A549 treated with ZK216348 at 1 μM for 4 hours (cell line): ENCODE measurements at places on chromosomes 1 and 21. TPM values are rescaled to one million over a fixed set of nuclear protein-coding genes. Genes with fewer than 3 reads are reported as not detected.

NR5A2 gene
- total RNA-seq: 2.5 to 5.2 TPM (median 4.4 TPM) in 5 replicates

NCMAP gene
- total RNA-seq: 0.06 to 0.18 TPM (median 0.13 TPM) in 4 of 5 replicates, not detected in the other

TTC22 gene
- not detected in 5 replicates for total RNA-seq

LCE1D gene
- total RNA-seq: not detected in 5 replicates

EPHA8 gene
- total RNA-seq: 0.02 to 0.06 TPM (median 0.05 TPM) in 3 of 5 replicates, not detected in the others

MANEAL gene
- 20.8 to 26.9 TPM (median 25.3 TPM) in 5 replicates for total RNA-seq

CCDC28B gene
- 1.1 to 2.8 TPM (median 1.8 TPM) in 5 replicates for total RNA-seq

MAP3K6 gene
- 10.5 to 15.7 TPM (median 13.7 TPM) in 5 replicates for total RNA-seq

NTMT2 gene
- total RNA-seq: not detected in 5 replicates

C1orf167 gene
- not detected in 5 replicates for total RNA-seq

RNU1-2 gene
- not detected in 5 replicates for total RNA-seq

RNU1-3 gene
- not detected in 5 replicates for total RNA-seq

FBXO2 gene
- 6.1 to 12.5 TPM (median 9.1 TPM) in 5 replicates for total RNA-seq

HPDL gene
- 2.5 to 4.9 TPM (median 4.3 TPM) in 5 replicates for total RNA-seq

RPTN gene
- total RNA-seq: 0.07 TPM in 1 of 5 replicates, not detected in the others

CFHR1 gene
- total RNA-seq: 0.14 to 0.35 TPM (median 0.25 TPM) in 4 of 5 replicates, not detected in the other

F13B gene
- 0.14 to 0.38 TPM in 2 of 5 replicates, not detected in the others for total RNA-seq

PAQR7 gene
- 4.5 to 7.4 TPM (median 6.7 TPM) in 5 replicates for total RNA-seq

FABP3 gene
- not detected in 5 replicates for total RNA-seq

NBPF10 gene
- total RNA-seq: 0.55 to 0.85 TPM (median 0.67 TPM) in 5 replicates

HUNK gene
- 1.2 to 2.6 TPM (median 1.4 TPM) in 5 replicates for total RNA-seq

AMY1B gene
- total RNA-seq: not detected in 5 replicates

CA6 gene
- not detected in 5 replicates for total RNA-seq

AMY2B gene
- 0.32 to 0.63 TPM (median 0.35 TPM) in 5 replicates for total RNA-seq

OR2T29 gene
- total RNA-seq: not detected in 5 replicates

PWP2 gene
- 1.2 to 3.7 TPM (median 2.2 TPM) in 5 replicates for total RNA-seq

SPRR2F gene
- total RNA-seq: not detected in 5 replicates

TSHB gene
- not detected in 5 replicates for total RNA-seq

SLC45A1 gene
- 3.7 to 9.5 TPM (median 8.6 TPM) in 5 replicates for total RNA-seq

KPRP gene
- not detected in 5 replicates for total RNA-seq

OR2L2 gene
- not detected in 5 replicates for total RNA-seq

REN gene
- not detected in 5 replicates for total RNA-seq

DAB1 gene
- total RNA-seq: not detected in 5 replicates
